ENCODE measurements at places on chromosomes 16 and 17.
A peak's percentile ranks its signal among the peaks of the same experiment; 100 is the strongest.

DNA sequence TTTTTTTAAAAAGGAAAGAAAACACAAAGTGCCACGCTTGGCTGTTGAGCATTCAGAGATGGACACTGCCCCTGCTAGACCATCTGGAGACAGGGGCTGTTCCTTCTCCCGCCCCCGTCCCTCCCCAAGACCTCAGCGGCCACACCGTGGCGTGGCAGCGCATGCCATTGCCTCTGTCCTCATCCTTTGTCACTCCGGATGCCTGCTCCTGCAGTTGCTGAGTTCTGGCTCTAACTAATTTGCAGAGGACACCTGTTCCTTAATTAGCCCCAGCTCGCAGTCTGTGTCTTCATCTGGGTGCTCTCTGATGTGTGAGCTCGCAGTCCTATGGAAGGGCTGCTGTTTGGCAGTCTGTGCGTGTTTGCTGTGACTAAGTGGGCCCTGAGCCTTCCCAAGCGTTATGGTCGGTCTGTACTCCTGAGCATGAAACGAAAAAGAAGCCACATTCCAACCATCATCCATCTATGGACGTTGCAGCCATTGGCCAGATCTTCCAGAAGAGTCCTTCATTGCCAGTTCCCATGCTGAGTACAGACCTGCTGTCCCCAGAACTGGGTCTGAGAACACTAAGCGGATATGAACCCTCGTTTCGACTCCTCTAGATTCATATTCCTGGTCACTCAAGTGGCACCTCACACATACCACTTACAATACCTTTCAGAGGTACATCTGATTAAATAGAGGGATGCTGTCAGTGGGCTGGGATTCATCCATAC lies 40.9 kb upstream of the NAT9 start:
- DNase-seq, result no peak

DNA sequence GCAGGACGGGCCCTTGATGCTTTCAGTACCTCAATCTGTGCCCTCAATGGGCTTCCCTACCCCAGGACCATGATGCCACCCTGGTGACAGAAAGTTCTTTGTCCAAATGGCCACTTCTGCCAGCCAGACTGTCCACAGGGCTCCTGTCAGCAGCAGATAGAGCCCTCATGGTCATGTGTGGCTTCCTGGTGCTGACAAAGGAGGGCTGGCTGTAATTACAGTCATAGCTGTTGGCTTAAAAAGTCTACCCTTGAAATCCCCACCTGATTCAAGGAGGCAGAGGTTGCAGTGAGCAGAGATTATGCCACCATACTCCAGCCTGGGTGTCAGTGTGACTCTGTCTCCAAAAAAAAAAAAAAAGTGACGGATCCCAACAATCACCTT lies 3.3 kb downstream of the TRPV2 start:
- DNase-seq, result peak; percentile 37

GRCh38 chr16:29315046-29315445 lies 91.5 kb downstream of the NPIPB11 start:
- DNase-seq, result no peak

DNA sequence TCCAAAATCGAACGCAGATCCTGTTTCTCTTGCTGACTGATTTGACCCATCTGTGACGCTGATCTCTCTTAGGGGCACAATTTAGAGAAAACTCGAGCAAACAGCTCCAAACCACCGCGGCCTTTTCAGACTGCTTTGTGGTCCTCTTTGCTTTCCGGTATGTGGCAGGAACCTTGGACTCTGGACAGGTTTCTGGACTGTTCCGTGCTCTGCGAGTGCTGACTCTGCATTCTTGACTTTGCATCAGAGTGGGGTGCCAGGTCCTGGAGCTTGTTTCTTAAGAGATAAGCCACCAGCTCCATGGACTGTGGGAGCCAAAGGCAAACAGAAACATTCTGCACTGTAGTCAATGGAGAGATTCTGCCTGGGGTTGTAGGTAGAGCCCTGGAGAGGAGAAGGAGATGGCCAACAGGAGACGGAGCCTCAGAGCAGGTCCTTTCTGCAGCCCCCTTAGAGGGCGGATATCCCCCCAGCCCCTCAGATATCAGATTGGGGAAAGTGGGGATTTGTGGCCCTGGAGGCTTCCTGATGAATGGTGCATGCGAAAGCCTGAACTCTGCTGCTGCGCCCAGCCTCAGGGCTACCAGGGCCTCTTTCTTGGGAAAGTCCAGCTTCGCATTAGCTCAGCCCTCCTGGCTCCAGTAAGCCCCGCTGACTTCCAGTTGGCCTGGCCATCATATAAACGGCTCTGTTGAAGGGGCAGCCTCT lies 65.6 kb downstream of the WIPI1 start:
- DNase-seq, result no peak

DNA sequence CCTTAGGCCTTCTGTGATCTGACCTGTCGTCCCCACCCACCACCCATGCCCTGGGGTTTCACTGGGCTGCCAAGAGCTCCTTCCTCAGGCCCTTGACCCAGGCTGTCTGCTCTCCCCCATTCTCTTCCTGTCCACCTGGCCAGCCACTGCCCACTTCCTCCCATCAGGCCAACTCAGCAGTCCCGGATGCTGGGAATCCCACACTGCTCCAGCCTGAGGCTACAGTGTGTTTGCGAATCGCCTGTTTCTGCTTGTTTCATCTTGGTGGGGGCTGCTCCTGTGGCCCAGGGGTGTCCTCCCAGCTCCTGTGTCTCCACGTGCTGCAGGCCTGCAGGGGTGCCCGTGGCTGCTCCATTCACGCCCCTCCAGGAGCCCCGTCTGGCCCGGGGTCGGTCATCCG lies 839 bp upstream of the METRN start:
- no peak for DNase-seq

DNA sequence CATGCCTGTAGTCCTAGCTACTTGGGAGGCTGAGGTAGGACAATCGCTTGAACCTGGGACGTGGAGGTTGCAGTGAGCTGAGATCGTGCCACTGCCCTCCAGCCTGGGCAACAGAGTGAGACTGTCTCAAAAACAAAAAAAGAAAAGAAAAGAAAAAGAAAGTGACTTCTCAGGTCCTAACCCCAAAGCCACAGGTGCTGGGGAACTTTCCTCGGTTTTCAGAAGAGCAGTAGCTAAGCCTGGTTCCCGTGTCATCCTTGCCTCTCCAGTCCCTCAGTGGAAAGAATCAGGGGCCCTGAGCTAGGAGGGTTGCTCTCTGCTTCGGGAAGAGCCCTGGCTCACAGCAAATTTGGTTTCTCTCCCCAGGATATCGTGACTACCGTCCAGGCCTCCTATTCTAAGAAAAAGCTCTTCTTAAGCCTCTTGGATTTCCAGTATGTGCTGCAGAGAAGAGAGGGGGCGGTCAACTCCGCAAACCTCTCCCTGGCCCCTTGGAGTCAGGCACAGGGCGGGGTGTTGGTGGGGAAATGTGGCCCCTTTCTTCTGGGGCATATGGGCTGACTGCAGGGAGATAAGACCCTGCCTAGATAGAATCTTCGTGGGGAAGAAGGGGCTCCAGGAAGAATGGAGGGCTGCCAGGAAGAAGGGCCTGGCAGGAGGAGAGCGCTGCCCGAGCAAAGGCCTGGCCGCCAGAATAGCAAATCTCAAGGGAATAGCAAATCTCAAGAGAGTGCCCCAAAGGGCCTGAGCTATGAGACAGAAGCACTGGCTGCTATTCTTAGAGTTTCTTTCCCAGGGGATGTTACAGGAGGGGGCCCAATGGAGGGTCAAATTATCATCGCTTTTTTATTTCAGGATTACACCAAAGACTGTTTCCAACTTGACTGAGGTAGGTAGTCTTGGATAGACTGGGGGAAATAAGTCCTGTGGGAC lies 8.3 kb upstream of the NLRC5 start:
- no peak for DNase-seq

DNA sequence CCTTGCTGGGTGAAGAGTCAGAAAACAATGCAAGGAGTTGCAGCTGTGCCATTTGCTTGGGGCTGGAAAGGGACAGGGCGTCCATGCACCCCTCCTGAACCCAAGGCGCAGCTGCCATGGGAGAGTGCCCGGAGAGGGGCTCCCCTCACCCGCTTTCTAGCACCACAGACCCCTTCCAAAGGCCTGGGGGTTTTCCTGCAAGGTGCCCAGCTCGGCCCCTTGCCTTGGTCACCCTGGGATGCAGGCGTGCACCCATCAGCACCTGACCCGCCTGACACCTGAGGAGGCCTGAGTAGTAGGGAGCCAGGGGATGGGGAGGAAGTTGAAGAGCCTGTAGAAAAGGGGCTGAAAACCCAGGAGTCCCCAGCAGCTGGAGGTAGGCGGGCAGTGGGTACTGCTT lies 30.3 kb downstream of the TMEM186 start:
- DNase-seq, result no peak

GRCh38 chr16:71185347-71185746 lies 45.2 kb downstream of the HYDIN start:
- DNase-seq, result no peak

DNA sequence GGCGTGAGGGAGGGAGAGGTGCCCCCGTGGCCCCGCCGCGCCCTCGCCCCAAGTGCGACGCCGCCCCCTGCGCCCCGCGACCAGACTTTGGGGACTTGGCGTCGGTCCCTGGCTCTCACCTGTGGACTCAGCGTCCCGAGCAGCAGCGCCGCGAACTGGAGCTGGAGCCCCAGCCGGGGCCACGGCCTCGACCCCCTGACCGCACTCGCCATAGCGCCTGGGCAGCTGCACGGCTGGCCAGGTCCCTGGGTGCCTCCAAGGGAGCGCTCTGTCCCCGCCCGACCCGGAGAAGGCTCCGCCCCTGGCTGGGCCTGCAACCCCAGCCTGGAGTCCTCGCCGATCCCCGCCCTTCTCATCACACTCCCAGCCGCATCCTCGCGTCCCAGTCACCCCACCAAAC lies at the start of gene ERN2:
ERN2 (minus strand) TSS at position 247 of the 400 bp plus-strand sequence; CDS start at position 212, 35 bp downstream.
- DNase-seq, result no peak

- no peak for DNase-seq
Measured at GRCh38 chr17:83154311-83155127, 75.1 kb downstream of the METRNL start.

DNA sequence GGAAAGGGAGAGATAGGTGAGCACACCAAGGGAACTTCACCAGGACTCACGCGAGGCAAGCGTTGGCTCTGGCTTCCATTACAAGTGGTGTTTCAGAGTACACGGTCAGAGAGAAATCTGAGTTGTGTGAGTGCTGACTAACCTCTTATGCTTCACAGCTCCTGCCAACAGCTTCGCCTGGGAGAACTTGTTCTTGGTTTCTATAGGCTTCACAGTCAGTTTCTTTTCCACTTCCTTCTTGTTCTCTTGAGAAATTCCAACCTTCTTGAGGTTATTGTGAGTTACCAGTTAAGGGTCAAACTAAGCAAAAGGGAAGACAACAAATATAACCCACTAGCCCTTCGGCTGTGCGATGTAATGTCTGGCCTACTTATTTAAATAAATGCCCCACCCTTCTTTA lies 18.9 kb downstream of the PSME3IP1 start:
- no peak for DNase-seq

GRCh38 chr16:24635900-24636610 lies 93.4 kb upstream of the TNRC6A start:
- no peak for DNase-seq

DNA sequence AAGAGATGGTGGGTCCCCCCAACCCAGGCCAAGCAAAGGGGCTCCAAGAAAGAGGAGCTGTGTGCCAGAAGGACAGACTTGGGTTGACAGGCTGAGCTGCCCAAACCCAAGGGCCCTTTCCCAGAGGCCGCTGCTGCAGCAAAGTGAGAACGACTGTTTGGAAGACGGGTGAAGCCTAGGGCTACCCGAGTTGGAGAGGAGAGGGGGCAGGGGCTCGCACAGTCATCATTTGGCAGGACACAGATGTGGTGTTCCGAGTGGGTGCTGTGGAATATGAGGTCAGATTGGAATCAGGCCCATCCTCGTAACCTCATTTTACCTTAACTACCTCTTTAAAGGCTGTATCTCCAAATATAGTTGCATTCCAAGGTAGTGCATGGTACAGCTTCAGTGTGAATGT lies 5.3 kb upstream of the MFAP4 start:
- no peak for DNase-seq
